ENCODE measurements at places on chromosomes 13 and 19.
A peak's percentile ranks its signal among the peaks of the same experiment; 100 is the strongest.

DNA sequence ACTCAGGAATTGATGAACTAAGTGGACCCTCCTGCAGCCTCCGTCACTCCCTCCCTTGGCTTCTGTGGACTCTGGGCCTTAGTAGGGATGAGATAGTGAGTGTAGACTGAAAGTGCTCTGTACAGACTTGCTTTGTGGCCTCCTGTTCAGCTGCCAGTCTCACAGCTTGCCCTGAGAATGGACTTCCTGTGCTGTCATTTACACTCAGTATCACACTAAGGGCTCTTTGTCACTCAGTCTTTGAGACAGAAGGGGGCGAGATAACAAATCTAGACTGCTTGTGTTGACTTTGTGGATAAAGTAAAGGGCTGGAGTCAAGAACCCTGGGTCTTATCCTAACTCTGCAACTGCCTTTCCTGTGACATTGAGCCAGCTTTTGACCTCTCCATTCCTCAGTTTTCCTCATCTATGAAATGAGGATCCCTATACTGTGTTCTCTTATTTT lies 21.0 kb upstream of the SPRY2 start:
- DNase-seq = no peak

GRCh38 chr19:55457683-55458457 lies 3.6 kb downstream of the ISOC2 start:
- no peak for DNase-seq

DNA sequence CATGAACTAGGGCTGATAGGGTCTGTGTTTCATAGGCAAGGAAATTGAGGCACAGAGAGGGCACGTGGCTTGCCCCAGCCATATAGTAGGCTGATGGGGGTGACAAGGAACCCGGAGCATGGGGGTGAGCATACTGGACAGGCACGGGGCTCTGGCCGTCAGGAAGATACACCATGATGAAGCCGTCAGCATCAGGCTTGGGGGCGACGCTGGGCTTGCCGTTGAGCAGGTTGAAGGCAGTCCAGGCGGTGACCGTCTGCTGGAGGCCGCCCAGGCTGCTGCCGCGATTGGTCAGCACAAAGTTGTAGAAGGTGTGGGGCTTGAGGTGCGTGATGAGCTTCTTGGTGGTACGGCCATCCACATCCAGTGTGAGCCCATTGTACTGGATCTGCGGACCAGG lies 119.7 kb downstream of the PTPRS start:
- no peak for DNase-seq

DNA sequence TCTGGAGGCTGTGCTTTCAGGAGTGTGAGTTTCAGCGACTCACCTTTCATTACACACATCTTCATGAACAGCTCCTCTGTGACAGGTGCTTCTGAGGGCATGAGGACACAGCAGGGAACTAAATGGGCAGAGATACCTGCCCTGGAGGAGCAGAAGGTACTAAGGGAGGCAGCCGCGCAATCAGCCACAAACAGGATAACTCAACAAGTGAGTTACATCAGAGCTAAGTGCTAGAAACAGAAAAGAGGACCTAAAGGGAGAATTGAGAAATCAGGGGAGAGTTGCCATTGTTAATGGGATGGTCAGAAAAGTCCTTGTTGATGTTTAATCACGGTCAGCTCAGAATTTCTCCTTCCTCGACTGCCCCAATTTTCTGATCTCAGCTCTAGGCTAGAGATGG lies 42.5 kb downstream of the SYDE1 start:
- DNase-seq = no peak

GRCh38 chr13:110055089-110055488 lies 251.9 kb downstream of the COL4A1 start:
- no peak for DNase-seq

- DNase-seq = no peak
Observed at GRCh38 chr19:50686310-50687032, 33.1 kb downstream of the SHANK1 start.

DNA sequence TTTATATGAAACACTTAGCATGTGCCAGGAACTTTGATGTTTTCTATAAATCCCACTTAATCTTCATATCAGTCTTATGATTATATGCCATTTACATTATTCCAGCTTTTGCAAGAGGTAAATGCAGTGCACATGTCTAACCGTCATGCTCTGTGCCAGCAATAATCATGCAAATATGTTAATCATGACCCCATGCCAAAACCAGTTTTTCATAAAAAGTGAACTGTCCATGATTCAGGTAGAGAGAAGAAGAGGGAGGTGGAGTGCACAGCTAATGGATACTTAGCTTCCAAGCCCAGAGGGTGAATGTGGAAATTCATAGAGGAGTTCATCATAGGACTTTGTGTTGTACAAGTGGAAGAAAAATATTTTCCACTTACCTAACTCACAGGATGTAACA lies 458.4 kb downstream of the TBC1D4 start:
- no peak for DNase-seq

GRCh38 chr13:39341251-39341650 lies 261.7 kb downstream of the LHFPL6 start:
- DNase-seq = no peak

DNA sequence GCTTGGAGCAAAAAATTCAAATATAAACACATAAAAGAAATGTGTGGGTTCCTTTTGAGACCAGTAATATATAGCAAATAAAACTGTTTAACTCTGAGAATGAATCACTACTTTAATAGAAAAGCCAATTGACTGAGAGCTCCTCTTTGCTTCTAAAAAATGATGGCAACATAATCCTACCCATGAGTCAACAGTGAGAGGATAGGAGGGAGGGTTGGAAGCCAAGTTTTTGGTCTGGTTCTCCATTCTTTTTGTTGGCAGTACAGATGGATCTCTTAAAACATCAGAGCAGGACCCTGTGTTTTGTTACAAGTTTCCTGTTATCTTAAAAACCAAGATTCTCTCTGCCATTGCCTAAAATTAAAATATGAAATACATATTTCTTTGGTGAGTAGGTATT lies 50.0 kb upstream of the POSTN start:
- no peak for DNase-seq

DNA sequence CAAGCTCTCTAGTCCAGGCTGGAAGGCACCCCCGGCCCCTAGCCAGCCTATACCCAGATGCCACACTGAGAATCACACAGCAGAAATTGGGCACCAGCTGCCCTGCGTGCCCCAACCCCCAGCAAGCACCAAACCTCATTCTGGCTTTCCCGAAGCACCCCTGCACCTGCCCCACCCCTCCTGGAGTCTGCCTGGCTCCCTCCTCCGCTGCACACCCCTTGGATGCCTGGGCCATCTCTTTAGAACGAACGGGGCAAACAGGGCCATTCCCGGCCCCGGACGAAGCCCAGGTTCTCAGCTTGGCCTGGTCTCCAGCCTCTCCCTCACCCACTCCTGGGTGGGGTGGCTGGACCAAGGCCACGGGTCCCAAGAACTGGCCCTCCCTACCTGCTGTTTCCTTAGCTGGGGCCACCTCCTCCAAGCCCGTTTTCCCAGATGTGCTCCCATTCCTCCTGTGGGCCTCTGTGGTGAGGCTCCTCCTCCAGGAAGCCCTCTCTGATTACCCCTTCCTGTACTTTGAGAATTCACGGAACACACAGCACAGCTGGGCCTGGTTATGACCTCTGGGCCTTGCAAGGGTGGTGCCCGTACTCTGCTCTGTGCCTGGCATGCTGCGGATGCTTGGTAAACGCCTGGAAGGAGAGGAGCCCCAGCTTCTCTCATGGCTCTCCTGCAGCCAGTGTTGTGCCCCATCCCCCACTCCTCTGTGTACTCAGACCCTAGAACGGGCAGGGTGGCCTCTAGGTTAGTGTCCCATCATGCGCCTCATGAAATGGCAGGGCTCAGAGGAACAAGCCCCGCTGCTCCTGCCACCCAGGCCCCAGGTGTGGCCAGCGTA lies 21.4 kb downstream of the CEBPG start:
- no peak for DNase-seq

GRCh38 chr13:49654011-49654410 lies 25.7 kb downstream of the ARL11 start:
- DNase-seq = no peak

DNA sequence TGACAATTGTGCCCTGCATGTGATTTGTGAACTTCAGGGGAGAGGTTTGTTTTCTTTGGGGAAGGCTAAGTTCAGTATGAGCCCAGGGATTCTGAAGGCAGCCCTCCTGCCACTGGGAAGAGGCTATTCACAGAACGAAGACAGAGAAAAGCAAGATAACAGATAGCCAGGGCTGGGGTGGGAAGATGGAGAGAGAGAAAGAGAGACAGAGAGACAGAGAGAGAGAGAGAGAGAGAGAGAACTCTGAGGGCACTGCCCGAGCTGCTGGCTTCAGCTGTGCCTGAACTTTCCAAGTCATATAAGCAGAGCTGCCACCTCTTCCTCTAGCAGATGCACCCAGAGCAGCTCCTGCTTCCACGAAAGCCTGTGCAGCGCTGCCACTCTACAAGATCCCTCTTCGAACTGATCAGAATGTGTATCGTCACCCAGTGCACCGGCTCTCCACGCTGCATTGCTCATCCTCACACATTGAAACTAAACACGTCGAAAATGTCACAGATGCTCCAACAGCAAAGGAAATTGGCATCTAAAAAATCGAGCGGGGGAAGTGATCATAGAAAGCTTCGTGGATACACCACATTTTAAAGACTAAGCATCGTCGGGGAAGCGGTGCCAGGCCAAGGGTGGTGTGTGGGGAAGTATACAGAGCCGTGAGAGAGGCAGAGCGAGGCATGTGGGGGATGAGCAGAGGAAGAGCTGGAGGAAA lies 81.8 kb upstream of the SIAH3 start:
- no peak for DNase-seq

- DNase-seq = no peak
Observed at GRCh38 chr19:6577476-6578125, 13.3 kb downstream of the CD70 start.

DNA sequence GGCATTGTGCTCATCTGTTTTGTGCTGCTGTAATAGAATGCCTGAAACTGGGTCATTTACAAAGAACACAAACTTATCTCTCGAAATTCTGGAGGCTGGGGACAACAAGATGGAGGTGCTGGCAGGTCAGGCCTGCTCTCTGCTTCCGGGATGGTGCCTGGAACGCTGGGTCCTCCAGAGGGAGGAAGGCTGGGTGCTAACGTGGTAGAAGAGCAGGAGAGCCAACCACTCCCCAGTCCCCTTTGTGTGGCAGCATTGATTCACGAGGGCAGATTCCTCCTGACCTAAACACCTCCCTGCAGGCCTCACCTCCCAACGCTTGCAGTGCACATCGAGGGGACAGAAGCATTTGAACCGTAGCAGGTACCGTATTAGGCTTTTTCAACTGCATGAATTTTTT lies 34.1 kb upstream of the TFDP1 start:
- DNase-seq = no peak

DNA sequence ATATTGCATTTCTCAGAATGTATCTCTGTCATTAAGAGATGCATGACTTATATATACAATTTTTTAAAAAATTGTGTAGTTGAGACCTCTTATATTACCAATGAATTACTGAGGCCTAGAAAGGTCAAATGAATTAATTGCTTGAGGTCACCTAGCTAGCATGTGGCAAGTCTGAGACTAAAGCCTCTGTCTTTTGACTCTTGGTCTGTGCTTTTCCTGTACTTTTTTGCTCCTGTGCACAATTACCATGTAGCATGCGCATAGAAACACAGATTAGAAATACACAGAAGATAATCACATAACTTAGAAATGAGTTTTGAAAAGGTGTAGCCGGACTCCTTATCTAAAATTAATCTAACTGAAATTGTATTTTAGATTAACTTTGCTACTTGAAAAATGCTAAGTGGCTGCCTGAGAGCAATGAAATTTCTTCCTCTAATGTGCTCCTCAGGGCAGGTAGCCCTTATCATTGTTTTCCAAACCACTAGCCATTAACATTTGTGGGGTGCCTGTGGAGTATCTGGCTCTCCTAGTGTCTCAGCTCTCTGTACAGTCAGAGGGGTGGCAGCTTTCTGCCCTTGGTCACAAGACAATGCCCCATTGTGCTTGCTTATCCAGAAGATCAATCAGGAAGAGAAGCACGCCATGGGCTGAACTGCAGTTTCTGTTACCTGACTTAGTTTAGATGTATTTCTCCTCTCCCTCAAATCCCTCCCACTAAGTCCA lies 119.6 kb downstream of the RFC3 start:
- DNase-seq = no peak

GRCh38 chr19:2514981-2515518 lies 39.1 kb downstream of the GADD45B start:
- DNase-seq = no peak

- no peak for DNase-seq
Observed at GRCh38 chr19:16139752-16140151, 3.7 kb upstream of the HSH2D start.

- no peak for DNase-seq
Observed at GRCh38 chr13:113045251-113046127, 60.1 kb upstream of the F7 start.

- no peak for DNase-seq
Observed at GRCh38 chr13:51829568-51829899, 15.4 kb downstream of the TMEM272 start.

- peak; percentile 91 for DNase-seq
Observed at GRCh38 chr19:17346109-17346671, 8.8 kb downstream of the GTPBP3 start.

DNA sequence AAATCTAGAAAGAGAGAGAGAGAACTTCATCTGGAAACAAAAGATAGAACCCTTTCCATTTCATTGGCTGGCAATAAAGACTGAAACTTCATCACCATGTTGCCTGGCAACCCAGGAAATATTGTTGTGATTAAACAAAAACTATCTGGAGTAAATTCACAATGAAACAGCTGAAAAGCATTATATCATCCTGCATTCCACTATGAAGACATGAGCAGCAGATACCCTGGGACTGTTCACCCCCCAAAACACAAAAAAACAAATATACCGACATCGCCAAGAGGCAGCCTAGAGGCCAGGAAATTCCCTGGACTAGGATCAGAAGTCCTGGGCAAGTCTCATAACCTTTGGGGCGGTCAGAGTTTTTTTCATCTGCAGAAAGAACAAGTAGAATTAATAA lies 158.3 kb downstream of the FOXO1 start:
- no peak for DNase-seq

GRCh38 chr13:76383676-76384461 lies 502.3 kb downstream of the KCTD12 start:
- no peak for DNase-seq

DNA sequence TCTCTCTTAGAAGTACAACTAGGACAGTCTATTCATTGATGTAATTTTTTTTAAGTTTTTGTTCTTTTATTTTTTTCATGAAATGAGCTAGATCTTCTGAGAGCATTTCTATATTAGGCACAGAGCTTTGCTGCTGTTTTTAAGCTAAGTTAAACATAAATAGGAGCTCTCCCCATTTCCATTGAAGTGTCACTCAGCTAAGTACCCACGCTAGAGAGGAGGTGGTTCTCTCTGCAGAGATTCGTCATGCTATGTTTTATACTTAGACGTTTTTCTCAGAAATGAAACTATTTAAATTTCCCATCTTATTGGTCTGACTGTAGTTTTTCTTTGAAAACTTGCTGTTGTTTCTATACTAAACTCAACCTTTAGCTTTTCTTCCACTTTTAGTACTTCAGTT lies 271.5 kb downstream of the PCDH9 start:
- DNase-seq = no peak

DNA sequence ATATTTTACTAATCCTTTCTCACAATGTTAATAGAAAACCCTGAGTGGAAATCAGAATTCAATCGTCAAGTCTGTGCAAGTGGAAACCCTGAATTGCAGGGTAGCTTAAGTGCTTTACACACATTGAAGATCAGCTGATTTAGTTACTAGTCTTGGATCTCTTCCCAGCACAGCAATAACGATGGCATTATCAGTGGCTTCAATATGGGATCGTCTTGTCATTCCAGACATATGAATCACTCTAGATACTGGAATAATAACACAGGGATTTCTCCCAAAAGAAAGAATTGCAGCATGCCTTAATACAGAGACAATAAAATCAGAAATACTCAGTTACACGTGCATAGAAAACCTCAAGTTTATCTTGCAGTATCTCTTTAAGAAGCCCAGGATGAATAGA lies 12.6 kb upstream of the METTL21C start:
- DNase-seq = no peak

GRCh38 chr13:67224148-67224846 lies 5.8 kb downstream of the PCDH9 start:
- no peak for DNase-seq
